ENCODE measurements at places on chromosomes 12 and 14.

DNA sequence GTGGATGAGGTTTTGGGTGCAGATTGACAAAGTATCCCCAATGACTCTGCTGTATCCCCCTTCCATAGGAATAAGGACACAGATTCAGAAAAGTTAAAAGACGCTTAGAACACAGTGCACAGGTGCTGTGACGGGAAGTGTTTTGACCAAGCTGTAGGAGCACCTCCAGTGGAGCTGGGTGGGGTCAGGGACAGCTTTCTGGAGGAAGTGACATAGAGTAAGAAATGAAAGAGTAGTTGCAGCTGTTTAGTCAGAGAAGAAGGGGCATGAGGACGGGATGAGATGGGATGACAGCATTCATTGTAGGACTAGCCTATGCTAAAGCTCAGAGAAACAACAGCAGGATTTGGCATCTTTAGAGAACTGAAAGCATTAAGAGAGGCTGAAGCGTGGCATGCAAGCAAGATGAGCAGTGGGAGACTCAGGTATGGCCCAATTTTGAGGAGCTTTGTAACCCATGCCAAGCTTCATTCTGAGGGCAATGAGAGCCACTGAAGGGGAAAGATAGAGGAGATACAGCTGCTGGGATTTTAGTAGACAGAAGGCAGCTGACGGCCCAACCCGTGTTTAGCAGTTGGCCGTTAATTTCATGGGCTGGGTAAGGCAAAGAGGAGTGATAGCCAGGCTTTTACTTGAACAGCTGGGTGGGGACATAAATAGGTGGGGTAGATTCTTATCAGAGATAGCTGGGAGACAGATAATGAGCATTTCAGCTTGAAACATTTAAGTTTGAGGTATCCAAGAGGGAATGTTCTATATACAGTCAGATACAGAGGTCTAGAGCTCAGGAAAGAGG lies 131.8 kb upstream of the KRAS start:
- no peak for DNase-seq

- DNase-seq: peak; percentile 54
These were observed 6.7 kb downstream of the GLTP start for GRCh38 chr12:109873653-109874052.

GRCh38 chr14:58571769-58572472 lies 65.8 kb upstream of the DACT1 start:
- DNase-seq: peak; percentile 40

DNA sequence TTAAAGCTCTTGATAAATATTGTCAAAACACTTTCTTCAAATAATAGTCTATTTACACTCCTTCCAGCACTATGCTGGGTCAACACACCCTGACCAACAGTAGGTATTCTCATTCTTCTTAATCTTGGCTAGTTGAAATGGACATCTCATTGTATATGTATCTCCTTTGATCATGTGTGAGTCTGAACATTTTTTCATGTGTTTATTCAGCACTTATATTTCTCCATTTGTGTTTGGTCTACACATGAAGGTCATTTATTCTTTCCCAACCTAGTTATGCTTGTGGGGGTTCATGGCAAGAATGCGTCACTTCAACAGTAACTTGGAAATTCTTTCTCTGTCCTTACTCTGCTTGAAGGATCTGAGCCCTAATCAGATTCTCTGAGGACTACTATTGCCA lies 133.1 kb upstream of the ARID2 start:
- no peak for DNase-seq

- no peak for DNase-seq
These were observed 573.8 kb downstream of the SOX5 start for GRCh38 chr12:23375621-23376020.

DNA sequence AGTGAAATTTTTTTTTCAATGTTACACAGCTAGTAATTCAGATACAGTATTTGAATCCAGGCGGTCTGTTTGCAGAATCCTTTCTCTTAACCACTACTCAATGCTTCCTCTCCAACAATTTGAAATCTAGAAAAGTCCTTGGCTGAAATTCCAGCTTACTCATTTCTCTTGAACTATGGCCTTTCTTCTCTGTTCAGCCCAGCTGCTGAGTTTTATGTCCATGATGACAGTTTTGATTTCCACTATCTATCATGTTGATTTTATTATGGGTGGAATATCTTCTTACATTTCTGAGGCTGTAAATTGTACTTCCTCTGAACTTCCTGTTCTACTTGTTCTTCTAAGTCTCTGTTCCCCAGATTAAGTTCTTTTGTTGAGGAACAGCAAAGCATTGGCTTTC lies 315.3 kb downstream of the DIO2 start:
- DNase-seq: peak; percentile 13

GRCh38 chr12:120708651-120709050 lies 1.6 kb upstream of the UNC119B start:
- no peak for DNase-seq

DNA sequence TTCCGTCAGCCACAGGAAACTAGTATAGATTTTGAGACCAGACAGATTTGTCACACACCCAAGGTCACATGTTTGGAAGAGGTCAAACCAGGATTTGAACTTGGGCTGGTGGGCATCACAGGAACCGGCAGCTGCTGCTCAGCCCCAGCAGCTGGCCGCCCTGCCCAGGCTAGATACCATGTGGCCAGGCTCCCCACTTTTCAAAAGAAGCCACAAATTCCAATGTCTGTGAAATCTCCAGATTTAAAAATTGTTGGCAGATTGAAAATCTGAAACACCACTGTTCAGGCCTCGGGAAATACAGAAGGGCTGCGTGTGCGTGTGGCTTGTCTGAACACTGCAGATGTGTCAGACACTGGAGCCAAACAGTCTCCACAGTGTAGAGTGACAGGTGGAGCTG lies 30.4 kb downstream of the MMAB start:
- no peak for DNase-seq

- peak; percentile 97 for DNase-seq
These were observed 45.8 kb upstream of the NCOR2 start for GRCh38 chr12:124613151-124613585.

DNA sequence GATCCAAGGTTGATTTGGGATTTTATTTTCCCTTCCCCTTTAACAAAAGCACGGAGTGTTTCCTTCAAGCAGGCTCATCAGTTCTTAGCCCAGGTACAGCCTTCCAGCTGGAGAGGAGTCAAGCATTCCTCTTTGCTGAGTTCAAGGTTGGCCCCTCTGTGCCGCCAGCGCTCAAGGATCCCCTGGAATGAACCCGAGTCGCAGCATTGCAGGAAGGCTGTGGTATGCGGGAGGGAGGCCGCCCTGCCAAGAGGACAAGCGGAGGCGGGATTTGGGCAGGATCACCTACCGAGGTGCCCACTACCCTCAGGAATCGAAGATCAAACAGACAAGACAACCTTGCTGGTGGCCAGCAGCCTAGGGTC lies 53.9 kb upstream of the NCOR2 start:
- peak; percentile 73 for DNase-seq

GRCh38 chr12:24788886-24789285 lies 160.0 kb downstream of the BCAT1 start:
- DNase-seq: no peak

GRCh38 chr14:103742499-103743255 lies 27.1 kb downstream of the ZFYVE21 start:
- DNase-seq: no peak

All from fibroblast of pulmonary artery (primary cell).